ENCODE measurements at places on chromosomes 7 and 10.

DNA sequence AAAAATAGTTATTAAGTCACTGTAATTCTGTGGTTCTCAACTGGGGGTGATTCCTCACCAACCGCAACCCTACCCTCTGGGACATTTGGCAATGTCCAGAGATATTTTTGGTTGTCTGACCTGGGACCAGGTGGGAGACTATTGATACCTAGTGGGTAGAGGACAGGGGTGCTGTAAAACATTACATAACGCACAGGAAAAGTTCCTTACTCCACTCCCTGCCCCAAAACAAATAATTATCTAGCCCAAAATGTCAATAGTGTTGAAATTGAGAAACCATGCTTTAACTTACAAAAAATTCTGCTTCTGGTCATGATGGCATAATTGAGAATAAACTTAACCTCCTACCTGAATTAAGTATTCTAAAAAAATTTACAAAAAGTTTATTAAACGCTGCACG is 177.7 kb upstream of the FEZF1 start:
- DNase-seq = no peak

- no peak for DNase-seq
These were observed 1031.7 kb downstream of the LRMDA start for GRCh38 chr10:76463111-76463510.

DNA sequence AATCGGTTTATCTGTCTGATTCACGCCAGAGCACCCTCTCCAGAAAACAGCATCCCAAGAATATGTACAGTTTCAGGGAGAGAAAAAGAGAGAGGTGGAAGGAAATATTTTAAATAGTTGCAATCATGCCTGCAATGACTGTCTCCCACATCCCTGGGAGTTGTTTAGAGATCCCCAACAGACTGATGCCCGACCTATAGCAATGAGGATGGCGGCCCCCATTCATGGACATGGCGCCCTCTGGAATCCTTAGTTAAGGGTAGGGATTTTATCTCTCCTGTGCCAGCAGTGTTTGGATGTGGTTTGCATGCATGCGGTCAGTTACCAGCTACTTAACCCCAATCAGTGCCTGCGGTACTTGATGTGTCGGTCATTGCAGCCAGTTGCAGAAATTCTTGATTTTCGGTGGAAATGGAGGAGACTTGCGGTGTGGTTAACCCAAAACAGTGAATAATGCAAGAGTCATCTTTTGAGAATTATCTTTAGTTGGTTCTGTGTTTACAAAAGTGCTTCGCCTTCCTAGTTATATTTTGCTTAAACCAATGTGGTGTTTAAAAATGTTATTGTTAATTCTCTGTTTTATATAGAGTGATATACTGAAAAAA is 186.0 kb upstream of the TCF7L2 start:
- DNase-seq = peak; percentile 94

- DNase-seq = no peak
These were observed 94.1 kb downstream of the PFKFB3 start for GRCh38 chr10:6296828-6297251.

DNA sequence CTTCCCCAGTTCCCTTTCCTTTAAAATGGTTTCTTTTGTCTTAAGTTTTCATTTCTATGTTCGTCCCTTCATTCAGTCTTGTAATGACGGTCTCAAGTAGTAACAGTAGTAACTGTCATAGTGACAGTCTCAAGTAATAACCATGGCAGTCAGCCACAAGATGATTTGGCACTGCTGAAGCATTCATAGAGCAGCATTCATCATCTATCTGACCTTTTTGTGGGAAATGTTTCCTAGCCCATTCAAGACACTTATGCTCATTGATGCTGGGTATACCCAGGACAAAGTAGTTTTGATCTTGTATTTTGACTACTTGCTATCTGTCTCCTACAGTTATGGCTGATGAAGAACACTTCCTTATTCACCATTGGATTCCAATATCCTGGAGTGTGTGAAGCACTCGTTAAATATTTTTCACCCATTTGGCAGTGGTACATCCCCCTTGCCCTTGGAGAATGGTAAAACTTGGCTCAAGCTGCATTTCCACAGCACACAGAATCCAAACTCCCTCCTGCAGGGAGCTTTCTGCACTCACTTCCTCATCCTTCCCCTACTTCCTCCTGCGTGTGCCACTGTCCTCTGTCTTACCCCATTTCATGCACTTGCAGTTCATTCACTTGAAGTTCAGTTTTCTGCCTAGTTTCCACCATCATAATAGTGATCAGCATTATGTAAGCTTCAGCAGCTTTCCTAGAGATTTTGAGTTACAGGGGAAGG is 19.0 kb downstream of the GIMAP4 start:
- DNase-seq = no peak

DNA sequence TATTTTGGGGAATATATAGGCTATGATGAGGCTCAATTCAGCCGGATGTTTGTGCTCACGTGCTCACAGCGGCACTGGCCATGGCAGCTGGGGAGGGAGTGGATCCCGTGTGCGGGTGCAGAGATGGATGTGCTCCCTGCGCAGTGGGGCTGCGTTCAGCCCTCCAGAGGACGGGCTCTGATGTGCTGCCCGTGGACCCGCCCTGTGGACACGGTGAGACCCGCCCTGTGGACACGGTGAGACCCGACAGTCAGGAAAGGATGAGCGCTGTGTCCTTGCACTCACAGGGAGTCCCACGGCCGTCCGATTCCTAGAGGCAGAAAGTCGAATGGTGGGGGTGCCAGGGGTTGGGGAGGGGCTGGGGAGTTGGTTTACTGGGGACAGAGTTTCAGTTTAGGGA is 89.0 kb downstream of the DNAJB6 start:
- DNase-seq = no peak

GRCh38 chr7:117837841-117838240 is 35.4 kb downstream of the CTTNBP2 start:
- DNase-seq = no peak

DNA sequence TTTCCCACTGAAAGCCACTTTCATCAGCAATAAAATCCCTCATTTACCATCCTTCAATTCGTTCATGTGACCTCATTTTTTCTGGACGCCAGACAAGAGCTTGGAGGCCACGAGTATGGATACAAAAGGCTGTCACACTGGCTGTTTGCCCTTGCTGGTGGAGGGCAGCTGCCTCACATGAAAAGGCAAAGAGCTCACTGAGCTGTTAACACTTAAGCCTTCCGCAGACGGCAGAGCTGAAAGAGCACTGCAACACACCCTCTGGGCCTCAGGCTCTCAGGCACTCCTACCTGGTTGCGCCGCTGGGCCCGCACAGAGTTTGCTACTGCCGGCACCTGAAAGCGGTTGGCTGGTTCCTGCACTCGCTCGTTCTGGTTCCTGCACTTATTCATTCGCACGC is 193.5 kb downstream of the CFTR start:
- DNase-seq = no peak

DNA sequence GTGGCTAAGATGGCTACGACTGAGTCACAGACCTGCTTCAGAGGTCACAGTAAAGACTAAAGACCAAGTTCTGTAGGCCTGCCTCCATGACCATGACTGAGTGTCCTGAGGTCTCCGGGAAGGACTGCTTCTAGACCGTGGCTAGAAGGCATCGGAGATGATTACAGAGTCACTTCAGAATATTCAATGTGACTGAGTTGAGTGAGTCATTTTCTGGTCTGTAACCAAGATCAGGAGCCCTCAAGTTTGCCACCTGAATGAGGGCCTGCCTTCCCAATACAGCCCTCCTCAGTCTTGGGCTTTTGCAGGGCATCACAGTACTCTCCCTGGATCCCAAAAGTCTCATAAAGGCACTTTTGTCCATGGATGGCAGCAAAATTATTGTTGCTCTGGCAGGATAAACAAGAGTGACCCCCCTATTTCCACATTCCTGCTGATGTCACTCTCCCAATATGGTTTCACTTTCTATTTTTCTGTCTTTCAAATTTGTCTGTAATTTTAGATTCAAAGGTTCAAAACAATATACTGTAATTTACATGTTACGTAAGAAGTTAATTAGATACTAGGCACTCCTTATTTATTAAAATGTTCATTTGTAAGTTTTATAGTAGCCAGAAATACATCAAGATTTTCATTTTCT is 47.7 kb upstream of the ZNF92 start:
- peak; percentile 7 for DNase-seq

GRCh38 chr7:142739923-142740492 is 9.3 kb upstream of the PRSS1 start:
- peak; percentile 4 for DNase-seq

DNA sequence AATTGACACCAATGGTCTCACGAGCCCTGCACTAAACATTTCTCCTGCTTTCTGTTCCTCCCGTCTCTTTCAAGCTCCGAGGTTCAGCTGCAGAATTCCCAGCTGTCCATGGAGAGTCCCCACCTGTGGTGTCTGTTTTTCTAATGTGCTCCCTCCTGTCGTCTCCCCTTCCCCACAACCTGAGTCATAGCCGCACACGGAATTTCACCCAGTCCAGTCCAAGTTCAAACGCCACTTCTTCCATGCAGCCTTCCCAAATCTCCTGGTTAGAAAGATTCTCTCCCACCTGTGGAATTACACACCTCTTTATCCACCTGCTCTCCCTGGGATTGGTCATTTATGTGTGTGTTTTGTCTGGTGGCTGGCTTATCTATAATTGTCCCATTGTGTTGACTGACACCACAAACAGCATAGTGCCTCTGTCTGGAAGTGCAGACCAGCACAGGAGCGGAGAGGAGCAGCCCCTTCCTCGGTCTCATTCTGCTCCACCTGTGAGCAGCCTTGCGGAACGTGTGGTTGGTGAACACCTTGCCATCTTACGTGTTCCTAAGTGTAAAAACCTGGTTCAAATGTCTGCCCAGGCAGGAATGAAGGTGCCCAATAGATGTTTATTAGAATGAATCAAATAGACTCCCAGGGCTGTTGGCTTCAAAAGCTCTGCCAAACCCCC is 3.3 kb upstream of the DIP2C start:
- no peak for DNase-seq

GRCh38 chr7:140137078-140137477 is 39.7 kb downstream of the KDM7A start:
- DNase-seq = no peak

DNA sequence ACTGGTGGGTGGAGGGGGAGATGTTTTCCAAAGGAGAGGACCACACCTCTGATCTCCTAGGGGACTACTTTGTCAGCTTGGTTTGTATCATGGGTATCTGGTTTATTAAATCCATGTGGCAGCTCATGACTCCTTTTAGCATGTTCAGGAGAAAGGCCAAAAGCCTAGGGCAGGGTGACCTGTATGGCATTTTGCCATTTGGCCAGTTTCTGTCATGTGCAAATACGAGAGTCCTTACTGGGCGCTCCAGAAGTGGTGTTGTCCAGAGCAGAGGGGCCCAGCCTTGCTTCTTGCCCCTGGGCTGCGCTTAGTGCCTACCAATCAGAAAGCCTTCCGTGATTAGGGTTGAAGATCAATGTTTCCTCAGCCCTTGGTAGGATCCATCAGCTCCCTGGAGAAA is 31.0 kb downstream of the ADRA2A start:
- no peak for DNase-seq

GRCh38 chr10:90205340-90205739 is 503.9 kb downstream of the KIF20B start:
- peak; percentile 4 for DNase-seq

DNA sequence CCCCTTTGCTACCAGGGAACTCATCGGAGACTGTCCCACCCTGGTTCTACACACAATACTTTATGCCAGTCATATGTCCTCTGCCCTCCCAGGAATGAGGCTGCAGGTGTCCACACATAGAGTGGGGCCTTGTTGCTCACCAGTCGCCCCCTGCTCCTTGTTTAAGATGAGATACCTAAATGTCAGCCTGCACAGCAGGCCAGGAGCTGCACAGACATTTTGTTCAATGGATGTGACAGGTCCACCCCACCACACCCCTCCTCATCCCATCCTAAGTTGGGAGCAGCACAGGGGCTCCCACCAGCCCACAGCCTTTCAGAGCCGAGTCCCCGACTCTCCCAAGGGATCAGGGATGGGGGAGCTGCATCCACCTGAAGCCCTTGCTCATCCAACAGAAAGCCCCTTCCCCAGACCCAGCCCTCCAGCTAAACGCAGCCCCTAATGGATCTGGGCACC is 6.2 kb upstream of the GRID1 start:
- DNase-seq = no peak

GRCh38 chr10:74755273-74755672 is 71.1 kb upstream of the KAT6B start:
- DNase-seq = no peak

- peak; percentile 48 for DNase-seq
These were observed 102.1 kb upstream of the ANLN start for GRCh38 chr7:36287371-36288241.

- no peak for DNase-seq
These were observed 72.4 kb downstream of the DENND2A start for GRCh38 chr7:140568021-140568813.

GRCh38 chr7:53437336-53437735 is 401.9 kb downstream of the POM121L12 start:
- no peak for DNase-seq

- no peak for DNase-seq
These were observed 75.2 kb downstream of the TNS3 start for GRCh38 chr7:47506382-47507339.

DNA sequence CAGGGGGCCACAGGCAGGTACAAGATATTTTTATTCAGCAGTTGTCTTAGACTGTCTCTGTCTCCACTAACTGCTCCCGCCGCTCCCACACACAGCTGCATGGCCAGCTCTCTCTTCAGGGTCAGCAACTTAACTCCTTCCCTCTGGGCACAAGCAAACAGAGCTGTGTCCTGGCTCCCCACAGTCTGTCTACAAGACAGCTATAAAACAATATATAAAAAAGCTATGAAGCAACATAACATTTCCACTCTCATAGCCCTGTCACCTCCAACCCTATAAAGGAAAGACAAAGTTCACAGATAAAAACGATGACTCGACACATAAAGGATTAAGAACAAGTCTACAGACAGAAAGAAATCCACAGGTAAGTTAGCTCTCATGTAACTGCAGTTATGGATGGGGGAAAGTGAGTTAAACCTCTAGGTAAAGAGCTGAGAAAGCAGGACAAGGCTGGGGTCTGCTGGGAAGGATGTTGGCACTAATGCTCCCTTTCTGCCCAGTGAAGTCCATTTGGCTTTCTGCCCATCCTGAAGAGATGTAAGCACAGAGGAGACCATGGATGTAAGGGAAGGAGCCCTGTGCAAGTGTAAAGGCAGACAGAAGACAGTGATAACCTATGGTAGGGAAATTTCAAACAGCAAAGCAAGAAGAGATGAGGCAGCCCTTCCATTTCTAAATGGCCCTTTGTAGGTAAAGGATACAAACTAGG is 27.0 kb downstream of the RAPGEF5 start:
- no peak for DNase-seq

GRCh38 chr10:118305730-118306129 is 36.4 kb downstream of the FAM204A start:
- DNase-seq = no peak

GRCh38 chr10:102438374-102438773 is 6.0 kb upstream of the CUEDC2 start:
- DNase-seq = no peak

DNA sequence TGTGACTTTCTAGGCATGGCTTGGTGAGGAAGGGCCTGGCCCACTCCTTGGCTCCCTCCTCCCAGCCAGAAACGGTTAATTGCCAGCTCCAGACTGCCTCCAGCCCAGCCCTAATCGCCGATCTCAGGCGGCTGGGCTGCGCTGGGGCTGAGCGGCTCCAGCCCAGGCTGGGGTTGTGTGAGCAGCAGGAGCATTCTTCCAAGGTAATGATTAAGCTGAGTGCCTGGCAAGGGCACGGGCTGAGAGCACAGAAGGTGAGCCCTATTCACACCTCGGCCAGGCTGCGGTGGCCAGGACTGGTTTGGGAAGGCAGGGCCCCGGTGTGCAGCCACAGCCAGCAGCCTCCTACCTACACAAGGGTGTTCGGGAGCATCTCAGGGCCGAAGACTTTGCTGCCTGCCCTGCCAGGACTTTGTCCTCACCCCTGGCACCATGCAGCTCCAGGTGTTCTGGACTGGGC is at the start of gene TMEM72:
TMEM72 (plus strand) TSS at position 257 of the 460 bp plus-strand sequence; CDS start at position 433, 176 bp downstream.
- DNase-seq = no peak

GRCh38 chr7:72039460-72039859 is 372.7 kb downstream of the CALN1 start:
- no peak for DNase-seq
